ENCODE measurements at places on chromosomes 4 and X. TPM values are rescaled to one million over a fixed set of nuclear protein-coding genes. Genes with fewer than 3 reads are reported as not detected.
A peak's percentile ranks its signal among the peaks of the same experiment; 100 is the strongest.

DNA sequence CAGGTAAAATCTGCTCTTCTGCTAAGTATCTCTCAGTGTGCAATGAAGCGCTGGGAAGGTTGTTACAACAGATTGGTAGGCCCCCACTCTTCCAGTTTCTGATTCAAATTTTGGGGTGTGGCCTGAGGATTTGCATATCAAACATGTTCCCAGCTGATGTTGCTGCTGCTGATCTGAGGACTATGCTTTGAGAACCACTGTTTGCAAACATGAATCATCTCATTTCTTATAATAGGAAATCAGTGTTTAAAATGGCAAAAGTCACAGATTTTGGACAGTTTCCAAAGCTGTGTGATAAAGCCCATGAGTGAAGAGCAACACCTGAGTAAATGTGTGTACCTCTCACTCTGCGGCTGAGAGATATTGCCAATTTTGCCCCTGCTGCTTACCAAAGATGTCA is 36.2 kb upstream of the NDNF start:
- DNase-seq = no peak
- H3K27me3 ChIP-seq = no peaks in the 10 kb centered on the region
- H3K27ac ChIP-seq = no peak overlapping the region
- H3K36me3 ChIP-seq = no peaks in the 10 kb centered on the region
- no peak overlapping the region for H3K4me3 ChIP-seq

DNA sequence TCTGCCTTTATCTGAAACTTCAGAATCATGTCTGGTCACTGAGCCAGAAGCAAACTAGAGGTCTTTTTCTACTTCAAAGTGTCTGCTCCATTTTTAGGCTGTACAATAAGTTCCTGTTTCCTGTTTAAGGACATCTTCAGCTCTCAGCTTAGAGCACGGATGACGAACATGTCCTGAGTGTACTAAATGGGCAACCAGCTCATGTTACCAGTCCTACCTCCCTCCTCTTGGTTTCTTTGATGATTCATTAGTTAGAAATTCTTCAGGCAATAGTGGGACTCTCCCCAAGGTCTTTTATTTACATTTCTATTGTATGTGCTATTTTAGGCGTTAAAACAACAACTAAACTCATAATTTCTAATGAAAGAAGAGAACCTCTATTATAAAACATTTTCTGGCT is 58.0 kb downstream of the ENPEP start:
- peak; percentile 62 for DNase-seq
- H3K4me3 ChIP-seq = no peak overlapping the region
- no peak overlapping the region for H3K27ac ChIP-seq
- no peaks in the 10 kb centered on the region for H3K36me3 ChIP-seq
- H3K27me3 ChIP-seq = no peaks in the 10 kb centered on the region

DNA sequence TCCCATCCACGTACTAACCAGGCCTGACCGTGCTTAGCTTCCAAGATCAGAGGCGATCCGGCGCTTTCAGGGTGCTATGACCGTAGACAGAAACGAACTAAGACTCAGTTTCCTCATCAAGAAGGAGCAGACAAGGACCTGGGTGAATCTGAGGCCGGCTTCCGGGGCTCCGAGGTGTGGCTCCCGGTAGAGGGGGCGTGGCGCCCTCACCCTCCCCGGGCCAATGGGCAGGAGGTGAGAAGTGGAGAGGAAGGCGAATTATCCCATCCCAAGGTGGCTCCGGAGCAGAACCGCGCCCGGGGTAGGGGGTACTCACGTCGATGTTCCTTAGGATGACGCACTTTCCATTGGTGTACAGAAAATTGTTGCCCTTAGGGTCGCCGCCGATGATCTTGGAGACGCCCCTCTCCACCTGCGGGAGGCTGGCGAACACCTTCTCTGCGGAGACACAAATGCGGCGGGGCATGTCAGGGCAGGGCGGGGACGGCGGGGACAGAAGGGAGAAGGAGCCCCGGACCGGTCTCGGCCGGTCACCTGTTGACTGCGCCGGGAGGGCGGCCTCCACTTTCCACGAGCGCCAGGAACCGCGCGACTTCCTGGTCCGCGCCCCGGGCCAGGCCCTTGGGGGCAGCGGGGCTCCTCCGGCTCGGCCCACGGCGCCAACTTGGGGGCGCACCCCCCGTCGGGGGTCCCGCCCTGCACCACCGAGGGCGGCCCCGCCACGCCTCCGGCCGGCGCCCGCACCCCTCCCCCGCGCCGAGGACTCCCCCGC is 616 bp downstream of the WDR1 start:
- H3K4me3 ChIP-seq = peak overlapping the region; percentile 66
- H3K27me3 ChIP-seq = no peaks in the 10 kb centered on the region
- peaks cover 40% of the 10 kb centered on the region for H3K36me3 ChIP-seq
- peak; percentile 39 for DNase-seq
- H3K4me1 ChIP-seq = peaks cover 8% of the 10 kb centered on the region
- peak overlapping the region; percentile 96 for H3K27ac ChIP-seq

GRCh38 chr4:185335579-185335978 is 60.1 kb downstream of the LRP2BP start:
- H3K4me3 ChIP-seq = no peak overlapping the region
- H3K36me3 ChIP-seq = no peaks in the 10 kb centered on the region
- no peak overlapping the region for H3K27ac ChIP-seq
- no peak for DNase-seq
- H3K27me3 ChIP-seq = no peaks in the 10 kb centered on the region
- no peaks in the 10 kb centered on the region for H3K4me1 ChIP-seq

THOC2 gene
- 103 TPM for total RNA-seq

TREX2 gene
- 0.77 TPM for total RNA-seq

CRMP1 gene
- total RNA-seq = 83.4 TPM
